C1 segment of cervical spinal cord (tissue), 14 donors: ENCODE measurements at places on chromosomes 2 and 18.

DNA sequence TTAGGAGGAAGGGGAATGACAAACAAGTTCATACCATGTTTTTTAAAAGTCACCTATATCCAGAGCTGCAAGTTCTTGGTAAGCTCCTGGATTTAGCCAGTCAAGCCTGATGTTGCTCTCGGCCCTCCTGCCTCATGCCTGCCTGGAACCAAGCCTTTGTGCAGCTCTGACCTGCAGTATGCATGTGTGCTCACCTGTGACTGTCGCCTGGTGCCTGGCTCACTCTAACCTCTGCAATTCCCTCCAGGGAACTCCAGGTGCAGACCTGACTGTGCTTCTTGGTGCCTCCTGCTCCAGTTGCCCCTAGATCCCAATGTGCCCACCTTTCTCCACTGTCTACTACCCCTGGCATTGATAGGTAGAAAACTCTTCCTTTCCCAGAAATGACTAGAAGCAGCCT is 85.1 kb upstream of the ZBTB14 start:
- no peak for DNase-seq

GRCh38 chr18:44450226-44450625 is 230.5 kb upstream of the SETBP1 start:
- DNase-seq: no peak

GRCh38 chr2:236536727-236537398 is 32.8 kb upstream of the ACKR3 start:
- no peak for DNase-seq

DNA sequence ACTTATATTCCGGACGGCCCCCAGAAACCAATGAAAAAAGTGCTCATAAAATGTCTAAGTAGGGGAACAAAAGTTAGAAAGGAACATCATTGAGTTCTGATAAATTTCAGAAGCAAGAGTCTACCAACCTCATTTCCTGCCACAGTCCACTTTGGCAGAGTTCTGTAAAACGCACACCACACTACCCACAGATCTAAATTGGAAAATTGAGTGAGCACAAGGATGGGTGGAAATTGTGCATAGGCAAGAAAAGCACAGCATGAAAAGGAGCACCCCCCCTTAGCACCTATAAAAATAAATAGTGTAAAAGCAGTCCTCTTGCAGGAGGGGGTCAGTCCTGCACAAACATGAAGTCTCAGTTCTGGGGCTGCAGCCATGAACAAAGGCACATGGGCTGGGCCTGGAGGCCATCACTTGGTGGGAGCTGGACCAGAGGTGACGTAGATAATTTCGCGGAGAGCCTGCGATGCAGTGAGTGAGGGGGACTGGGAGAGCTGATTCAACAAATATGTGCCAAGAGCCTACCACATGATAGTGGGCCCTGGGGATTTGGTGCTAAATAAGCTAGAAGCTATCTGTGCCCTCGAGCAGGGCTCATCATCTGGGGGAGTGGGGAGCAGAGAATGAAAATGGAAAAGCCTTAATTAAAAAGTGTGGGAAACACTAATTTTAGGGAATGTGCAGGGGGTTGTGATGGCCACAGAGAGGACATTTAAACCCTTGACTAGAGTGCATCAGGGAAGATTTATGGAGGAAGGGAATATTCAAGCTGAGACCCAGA is 48.9 kb upstream of the SPP2 start:
- no peak for DNase-seq

GRCh38 chr18:54712306-54712705 is 116.0 kb upstream of the RAB27B start:
- no peak for DNase-seq

DNA sequence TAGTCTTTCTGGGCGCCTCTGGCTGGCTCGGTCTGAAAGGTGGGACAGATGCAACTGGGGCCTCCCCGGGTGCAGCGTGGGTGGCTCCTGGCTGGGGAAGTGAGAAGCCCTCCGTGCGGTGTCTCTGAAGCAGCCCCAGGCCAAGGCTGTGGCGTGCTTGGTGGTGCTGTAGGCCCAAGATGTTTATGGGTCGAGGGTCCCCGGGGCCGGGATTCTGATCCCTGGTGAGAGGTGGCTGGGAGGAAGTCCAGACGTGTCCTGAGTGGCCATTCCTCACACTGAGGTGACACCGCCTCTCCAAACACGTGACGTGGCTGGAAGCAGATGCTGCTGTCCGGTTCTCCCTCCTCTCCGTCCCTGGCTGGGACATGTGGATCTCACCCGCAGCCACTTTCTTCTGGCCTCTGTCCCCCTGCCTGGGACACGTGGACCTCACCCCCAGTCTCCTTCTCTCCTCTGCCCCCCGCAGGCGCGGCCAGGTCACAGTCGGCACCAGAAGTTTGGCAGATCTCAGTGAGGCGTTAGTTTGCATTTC is 12.6 kb downstream of the RTP5 start:
- no peak for DNase-seq

- DNase-seq: no peak
Measured at GRCh38 chr2:18612133-18612532, 22.8 kb upstream of the NT5C1B start.

DNA sequence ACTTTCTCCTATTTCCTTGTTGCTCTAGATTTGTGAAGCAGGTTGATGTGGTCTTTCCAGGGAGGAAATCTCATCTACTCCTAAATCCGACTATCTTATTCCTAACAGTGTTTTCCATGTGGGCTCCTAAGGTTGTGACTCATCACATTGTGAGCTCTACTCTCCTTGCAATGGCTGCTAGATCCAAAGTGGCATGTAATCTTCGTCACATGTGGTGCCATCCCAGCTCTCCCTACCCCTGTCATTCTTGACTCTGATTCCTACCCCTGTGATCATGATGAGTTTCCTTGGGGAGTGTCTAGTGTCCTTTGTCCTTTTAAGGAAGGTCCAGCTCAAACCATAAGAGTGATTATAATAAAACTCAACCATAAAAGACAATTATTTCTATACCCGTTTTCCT is 47.3 kb upstream of the GULP1 start:
- DNase-seq: no peak

- DNase-seq: no peak
Measured at GRCh38 chr18:59547581-59548182, 149.5 kb downstream of the CCBE1 start.

- DNase-seq: no peak
Measured at GRCh38 chr2:29323301-29323700, 208.1 kb downstream of the CLIP4 start.

DNA sequence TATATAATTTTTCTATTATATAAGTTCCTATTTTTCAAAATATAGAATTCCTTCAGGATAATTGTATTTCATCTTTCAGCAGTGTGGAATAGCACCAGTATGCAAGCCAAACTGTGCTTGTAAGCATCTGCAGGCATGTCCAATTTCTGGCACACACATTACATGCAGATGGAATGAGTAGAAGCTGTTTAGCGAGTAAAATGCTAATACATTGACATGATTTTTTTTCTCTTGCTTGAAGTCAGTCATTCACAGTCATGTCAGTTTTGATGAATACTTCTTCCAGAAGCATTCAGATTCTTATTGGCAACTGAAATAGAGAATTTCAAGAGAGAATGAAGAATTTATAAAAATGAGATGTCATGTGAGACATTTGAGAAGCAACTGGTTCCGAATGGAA is 109.4 kb downstream of the CERS6 start:
- DNase-seq: no peak

DNA sequence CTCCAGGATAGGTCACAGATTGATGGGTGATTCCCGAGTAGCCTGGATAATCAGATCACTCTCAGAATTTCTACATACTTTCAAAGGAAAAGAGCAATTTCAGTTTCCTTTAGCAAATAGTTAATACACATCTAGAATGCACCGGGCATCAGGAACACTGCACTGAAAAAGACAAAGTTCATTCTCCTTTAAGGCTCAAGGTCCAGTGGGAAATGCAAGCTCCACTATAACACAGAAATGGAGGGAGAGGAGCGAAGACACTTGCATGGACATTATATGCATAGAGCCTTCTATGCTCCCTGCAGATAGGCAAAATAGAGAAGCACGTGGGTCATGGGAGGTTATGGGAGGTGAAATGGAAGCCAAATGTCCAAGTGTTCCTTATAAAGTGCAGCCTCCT is 49.1 kb downstream of the SLC9A4 start:
- no peak for DNase-seq

DNA sequence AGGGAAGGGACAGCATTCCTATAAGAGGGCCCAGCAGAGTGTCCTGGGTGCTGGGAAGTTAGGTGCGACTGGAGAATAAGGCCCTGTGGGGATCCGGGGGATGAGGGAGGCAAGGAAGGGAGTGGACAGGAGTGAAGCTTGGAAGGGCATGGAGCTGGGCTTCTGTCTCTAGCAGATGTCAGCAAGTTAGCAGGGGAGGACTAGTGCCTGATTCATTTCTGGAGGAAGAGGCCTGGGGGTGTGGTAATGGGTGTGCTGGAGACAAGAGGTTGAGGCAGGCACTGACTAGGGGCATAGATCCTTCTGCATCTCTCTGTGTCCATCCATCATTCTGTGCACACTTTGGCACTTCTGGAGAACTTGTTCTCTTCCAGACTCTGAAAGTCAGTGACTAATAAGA is 134.7 kb downstream of the ACOXL start:
- DNase-seq: no peak

GRCh38 chr18:61333271-61333745 is at the start of gene CDH20:
TSS of gene CDH20 (plus strand) at chr18:61333430.
- peak; percentile 12 for DNase-seq

GRCh38 chr2:177984749-177985148 is 87.8 kb downstream of the PDE11A start:
- DNase-seq: no peak

- DNase-seq: no peak
Measured at GRCh38 chr2:108266218-108266617, 22.5 kb upstream of the SULT1C2 start.

- no peak for DNase-seq
Measured at GRCh38 chr2:180063494-180064092, 56.5 kb upstream of the CWC22 start.

DNA sequence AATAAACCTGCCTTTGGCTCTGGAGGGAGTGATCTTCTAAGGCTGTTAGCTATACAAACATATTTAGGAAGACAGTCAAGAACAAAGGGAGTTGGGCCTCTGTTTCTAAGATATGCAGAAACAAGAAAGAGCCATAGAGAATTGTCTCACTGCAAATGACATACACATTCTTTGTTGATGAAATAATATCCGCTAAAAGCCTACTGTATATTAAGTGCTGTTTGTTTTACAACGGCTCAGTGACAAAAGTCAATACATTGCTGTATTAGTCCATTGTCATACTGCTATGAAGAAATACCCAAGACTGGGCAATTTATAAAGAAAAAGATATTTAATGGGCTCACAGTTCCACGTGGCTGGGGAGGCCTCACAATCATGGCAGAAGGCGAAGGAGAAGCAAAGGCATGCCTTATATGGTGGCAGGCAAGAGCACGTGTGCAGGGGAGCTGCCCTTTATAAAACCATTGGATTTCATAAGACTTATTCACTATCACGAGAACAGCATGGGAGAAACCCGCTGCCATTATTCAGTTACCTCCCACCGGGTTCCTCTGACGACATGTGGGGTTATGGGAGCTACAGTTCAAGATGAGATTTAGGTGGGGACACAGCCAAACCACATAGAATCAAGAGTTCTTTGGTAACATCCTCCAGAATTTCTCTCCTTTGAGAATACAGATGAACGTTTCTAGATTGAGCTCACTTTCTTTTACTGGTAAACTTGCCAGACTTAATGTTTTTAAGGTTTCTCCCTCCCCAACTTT is 157.8 kb downstream of the PIK3C3 start:
- no peak for DNase-seq

DNA sequence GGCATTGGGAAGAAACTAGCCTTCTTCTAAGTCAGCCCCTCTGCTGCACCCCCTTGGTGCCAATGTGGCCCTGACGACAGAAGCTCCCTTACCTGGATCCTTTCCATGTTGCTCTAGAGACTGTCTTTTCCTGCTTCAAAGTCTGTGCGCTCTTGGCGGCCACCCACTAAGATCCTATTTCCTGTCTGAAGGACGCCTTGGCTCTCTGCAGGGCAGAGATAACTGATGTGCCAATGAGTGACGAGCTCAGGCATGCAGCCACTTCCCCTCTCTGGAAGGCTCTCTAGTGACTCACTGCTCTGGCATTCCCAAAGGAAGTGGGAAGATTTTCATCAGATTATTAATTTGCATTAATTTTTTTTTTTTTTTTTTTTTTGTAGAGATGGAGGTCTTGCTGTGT is 273.5 kb downstream of the CDH20 start:
- peak; percentile 23 for DNase-seq

DNA sequence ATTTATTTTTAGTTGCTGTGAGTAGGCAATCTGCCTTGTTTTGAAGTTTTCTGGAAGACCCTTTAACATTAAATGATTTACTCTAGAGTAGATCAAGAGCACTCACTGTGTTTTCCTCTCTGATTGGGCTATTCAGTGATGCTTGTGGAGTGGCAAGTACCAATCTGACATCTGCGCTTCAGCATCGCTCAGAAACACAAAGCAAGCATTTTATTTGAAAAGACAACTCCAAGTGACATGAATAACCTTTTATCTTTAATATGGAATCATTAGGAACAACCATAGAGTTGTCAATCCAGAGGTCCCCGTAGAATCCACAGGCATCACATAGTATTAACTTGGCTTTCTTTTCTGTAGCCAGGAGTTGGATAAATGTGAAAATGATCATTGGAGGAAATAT is 114.7 kb downstream of the CPS1 start:
- DNase-seq: no peak

GRCh38 chr2:13021470-13021957 is 304.8 kb downstream of the TRIB2 start:
- no peak for DNase-seq

DNA sequence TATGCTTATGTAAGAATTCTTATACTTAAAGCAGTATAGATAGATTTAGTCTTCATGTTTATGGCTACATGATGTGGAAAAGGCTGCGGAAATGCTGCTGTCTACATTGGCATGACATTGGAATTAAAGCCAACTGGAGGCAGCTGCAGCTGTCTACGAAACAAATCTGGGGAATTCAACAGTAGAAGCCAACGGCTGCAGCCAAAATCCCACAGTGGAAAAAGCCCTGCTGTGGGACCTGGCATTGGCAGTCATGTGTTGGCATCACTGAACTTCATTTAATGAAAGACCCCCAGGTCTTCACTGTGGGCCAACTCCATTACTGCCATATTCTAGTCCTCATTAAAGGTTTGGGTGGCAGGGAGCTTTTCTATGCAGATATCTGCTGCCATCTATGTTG is 223.6 kb downstream of the SLC8A1 start:
- DNase-seq: no peak

- no peak for DNase-seq
Measured at GRCh38 chr18:59072727-59073421, 66.8 kb upstream of the SEC11C start.

- no peak for DNase-seq
Measured at GRCh38 chr18:11322006-11322405, 172.6 kb upstream of the PIEZO2 start.

GRCh38 chr2:35857498-35857897 is 498.1 kb upstream of the CRIM1 start:
- DNase-seq: no peak

GRCh38 chr18:58859907-58860306 is 4.8 kb upstream of the ZNF532 start:
- DNase-seq: peak; percentile 29

GRCh38 chr18:12849548-12849947 is 34.5 kb downstream of the PTPN2 start:
- DNase-seq: no peak

- no peak for DNase-seq
Measured at GRCh38 chr2:54247115-54247514, 8.9 kb downstream of the TSPYL6 start.
